ENCODE measurements at places on chromosomes 11 and 22.

DNA sequence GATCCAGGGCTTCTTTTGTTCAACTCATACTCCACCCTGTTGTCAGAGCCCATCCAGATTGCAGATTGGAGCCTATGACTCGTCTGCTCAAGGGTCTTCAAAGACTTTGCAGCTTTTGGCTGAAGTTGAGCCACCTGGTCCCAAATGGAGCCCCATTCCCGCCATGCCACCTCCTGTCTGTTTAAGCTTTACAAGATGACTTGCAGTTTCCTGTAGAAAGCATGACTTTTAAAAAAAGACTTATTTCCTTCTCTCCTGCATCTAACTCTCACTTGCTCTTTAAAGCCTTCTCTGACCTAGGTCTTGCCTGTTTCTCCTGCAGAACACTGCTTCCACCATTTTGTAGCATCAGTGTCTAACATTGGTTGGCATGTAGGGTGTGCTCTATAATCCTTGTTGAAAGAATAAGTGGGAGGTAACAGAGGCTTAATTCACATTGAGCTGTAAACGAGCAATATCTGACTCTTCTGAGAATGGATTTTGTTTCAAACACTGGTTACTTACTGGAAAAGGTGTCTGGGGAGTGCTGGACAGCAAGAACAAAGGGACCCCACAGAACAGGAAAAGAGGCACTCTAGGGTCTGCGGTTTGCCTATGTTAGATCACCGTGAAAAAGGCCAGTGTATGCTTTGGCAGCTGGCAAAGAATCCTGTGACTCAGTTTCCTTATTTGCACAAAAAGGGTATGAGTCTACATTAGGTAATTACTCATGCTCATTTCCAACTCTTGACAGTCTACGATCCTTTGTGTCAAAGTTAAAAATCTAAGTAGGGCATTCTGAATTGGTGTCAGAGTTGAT lies 30.3 kb downstream of the NF2 start:
- DNase-seq = no peak

GRCh38 chr22:26348810-26349526 lies 80.1 kb upstream of the ASPHD2 start:
- DNase-seq = no peak

DNA sequence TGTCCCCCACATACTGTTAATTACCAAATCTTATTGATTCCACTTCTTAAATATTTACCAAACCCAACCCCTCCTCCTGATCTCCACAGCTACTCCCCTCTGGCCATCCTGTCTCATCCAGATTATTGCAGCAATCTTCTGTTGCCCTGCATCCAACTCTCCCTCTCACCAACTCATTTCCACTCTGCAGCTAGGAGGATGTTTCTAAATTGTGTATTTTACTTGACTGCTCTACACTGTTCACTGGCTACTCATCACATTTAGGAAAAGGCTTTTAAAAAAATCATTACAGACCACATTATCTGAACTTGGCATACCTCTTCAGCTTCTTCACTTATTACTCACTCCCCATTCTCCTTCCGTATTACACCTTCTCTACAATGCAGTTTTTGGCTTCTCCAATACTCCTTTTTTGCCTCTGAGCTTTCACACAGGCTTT lies 117.9 kb downstream of the ATG16L2 start:
- DNase-seq = no peak

DNA sequence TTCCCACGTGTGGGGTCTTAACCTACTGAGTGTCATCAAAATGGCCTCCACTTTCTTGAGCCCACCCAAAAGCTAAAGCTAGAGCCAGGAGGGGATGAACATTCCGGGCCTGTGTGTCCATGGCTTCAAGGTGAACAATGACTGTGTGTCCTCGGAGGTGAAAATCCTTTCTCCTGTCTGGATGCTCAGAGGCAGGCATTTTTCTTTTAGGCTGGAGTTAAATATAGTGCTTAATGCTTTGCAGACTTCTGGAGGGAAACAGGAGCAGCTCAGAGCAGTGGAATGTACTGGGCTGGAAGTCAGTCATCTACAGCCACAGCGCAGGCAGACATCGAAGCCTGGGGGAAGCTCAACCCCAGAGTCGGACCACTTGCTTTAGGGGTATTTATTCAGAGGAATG lies 68.6 kb upstream of the TMEM45B start:
- no peak for DNase-seq

DNA sequence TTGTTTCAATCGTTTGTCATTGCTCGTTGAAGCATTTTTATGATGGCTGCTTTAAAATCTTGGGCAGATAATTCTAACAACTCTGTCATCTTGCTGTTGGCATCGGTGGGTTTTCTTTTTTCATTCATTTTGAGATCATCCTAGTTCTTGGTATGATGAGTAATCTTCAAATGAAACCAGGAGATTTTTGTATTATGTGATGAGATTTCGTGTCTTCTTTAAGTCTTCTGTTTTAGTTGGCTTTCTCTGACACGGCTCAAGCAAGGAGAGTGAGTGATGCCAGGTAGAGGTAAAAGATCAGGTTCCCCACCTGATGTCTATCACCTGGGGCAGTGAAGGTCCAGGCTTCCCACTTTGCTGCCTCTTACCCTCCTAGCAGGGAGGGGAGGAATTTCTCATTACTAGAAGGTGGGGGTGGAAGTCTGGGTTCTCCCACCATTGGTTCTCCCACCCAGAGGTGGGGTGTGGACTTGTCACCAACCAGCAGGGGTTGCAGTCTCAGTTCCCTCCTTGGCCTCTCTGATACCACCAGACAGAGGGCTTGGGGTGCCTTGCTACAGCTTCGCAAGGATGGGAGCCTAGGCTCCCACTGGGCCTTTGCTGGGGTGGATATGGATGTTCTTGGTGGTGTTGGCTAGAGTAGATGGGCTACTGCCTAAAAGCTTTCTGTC lies 12.9 kb downstream of the CDC45 start:
- no peak for DNase-seq

GRCh38 chr22:49826603-49827270 lies 936 bp downstream of the BRD1 start:
- no peak for DNase-seq

GRCh38 chr11:30911247-30911646 lies 325.1 kb upstream of the MPPED2 start:
- DNase-seq = no peak

DNA sequence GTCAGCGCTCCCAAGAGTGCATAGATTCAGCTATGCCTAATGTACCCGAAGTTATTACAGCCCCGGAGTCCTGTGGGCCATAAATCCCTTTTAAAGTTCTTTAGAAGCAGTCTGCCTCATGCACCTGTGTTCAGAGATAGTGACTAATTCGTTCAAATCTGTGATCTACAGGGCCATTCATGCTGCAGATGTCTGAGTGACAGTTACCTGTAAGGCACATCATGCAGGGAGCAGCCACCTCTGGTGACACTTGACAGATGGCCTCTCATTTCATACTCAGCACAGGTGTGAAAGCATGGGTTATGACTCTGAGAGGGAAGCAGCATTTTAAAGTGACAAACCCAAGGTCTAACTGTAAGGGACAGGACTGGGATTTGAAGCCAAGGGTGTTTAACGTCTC lies 2.4 kb upstream of the E2F8 start:
- DNase-seq = no peak

- no peak for DNase-seq
Observed at GRCh38 chr22:47943729-47944700, 1181.6 kb downstream of the TBC1D22A start.

- no peak for DNase-seq
Observed at GRCh38 chr11:75773595-75774353, 5.2 kb downstream of the DGAT2 start.

DNA sequence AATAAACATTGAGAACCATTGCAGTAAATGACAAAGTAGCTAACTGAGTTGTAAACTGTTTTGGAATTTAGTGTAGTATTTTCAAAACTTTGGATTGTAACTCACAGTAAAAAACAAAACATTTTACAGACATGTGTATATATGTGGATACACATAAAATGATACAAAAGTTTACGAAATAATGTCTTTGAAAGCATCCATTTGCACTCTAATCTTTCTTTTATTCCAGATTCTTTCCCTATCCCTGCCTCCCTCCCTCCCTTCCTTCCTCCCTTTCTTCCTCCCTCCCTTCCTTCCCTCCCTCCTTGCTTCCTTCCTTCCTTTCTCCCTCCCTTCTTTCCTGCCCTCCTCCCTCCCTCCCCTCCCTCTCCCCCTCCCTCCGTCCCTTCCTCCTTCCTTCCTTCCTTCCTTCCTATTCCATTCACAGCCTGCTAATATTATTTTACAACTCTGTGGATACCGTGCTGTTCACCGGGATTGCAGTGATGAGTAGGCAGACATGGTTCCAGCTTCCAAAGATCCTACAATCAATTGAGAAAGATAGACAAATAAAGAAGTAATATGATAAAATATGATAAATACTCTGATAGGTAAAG lies 3.5 kb downstream of the RRM1 start:
- no peak for DNase-seq

GRCh38 chr11:74471668-74472429 lies 4.5 kb upstream of the KCNE3 start:
- peak; percentile 7 for DNase-seq

DNA sequence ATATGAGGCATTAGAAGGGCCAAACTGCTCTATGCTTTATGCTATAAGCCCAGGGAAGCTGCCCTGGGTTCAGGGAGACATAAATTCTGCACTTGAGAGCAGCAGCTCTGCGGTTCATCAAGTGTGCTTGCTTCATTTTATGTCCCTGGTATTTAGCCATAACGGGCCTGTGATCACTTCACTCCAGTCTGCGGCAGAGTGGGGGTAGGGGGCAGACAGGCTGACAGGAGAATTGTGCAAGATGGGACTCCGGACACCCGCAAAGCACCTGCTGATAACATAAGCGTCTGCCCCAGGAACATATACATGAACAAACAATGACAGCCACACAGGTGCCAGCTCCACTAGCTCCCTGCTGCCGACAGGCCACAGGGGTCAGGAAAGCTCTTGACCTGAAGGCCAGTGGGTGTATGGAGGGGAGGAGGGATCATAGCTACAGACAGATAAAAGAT lies 56.1 kb downstream of the SMCO4 start:
- no peak for DNase-seq

DNA sequence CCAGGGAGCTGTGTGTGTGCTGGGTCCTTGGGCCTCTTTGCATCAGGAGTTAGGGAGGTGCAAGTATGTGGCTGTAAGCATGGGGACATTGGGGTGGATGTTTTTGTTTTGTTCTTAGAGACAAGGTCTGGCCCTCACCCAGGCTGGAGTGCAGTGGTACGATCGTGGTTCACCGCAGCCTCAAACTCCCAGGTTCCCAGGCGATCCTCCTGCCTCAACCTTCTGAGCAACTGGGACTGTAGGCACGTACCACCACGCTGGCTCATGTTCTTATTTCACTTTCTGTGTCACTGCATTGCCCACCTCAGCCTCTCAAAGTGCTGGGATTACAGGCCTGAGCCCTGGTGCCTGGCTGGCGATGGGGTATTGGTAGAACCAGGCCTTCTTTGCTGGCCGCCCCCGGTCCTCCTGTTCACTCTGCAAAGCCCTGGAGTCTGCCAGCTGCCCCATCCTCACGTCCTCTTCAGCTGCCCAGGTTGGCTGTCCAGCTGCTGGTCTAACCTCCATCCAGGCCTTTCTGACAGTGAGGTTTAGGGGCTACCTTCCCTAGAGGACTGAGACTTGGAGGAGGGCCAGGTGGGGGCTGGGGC lies 851 bp upstream of the GRAMD4 start:
- DNase-seq = no peak

DNA sequence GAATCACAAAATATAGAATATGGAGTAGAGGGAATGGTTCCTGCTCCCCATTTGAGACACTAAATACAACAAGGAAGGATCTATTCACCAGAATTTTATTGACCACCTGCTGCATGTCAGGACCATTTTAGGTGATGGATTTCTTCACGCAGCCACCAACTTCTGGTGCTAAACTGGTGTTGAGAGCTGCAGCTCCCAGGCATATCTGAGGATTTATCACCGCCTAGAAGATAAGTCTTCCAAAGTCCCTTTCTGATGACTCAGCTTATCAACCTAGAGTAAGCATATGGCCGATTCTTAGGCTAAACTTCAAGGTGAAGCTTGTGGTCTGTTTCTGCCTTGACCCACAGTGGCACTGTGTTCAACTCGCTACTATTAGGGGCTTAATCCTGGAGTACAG lies 6.7 kb downstream of the DDI1 start:
- no peak for DNase-seq

DNA sequence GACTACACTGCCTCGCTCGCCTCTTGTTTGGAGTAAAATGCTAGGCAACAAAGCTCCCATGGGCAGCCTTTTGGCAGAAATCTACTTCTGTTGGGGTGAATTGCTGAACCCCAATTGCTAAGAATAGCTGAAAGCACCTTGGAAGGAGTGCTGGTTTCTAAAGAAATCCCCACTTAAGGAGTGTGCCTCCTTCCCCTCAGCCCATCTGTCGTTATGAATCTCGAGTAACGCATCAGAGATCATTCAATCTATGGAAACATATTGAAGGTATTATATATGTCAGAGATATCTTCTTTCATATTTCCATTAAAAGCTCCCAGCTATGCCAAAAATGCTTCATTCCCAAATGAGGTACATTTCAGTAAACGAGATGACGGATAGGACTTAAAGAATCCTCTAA lies 229.6 kb upstream of the BLID start:
- no peak for DNase-seq

DNA sequence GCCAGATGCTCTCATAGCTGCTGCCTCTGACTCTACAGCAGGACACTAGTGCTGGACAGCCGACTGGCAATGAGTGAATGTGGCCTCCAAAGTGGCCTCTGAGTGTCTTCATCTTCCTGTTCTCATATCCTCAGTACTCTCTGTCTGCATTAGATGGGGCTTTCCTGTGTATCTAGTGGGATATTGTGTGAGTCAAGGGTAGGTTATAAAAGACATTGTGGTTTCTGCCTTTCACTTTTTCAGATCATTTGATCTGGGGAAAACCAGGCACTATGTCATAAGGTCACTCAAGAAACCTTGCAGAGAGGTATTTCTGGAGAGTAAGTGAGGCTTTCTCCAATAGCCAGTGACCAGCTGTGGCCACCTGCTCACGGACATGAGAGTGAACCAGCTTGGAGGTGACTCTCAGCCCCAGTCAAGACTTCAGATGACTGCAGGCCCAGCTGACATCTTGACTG lies 333.6 kb upstream of the NCAM1 start:
- peak; percentile 22 for DNase-seq

DNA sequence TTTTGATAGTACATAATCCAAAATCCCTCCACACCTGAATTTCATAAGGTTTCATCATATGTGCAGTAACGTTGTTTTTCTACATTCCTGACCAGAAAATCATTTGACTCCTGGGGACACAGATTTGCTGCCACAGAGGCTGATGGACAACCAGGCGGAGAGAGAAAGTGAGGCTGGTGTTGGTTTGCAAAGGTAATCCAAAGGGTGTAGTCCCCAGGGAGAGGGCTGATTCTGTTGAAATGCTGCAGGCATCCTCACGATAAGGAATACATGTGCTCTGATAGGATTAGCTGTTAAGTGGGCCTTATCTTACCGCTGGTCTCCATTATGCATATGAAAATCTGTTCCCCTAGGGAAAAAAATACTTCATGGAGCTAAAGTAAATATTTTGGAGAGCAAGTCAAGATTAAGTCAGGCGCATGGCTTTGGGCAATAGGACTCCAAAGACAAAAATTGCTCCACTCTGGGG lies 8.1 kb downstream of the APOL6 start:
- no peak for DNase-seq

- no peak for DNase-seq
Observed at GRCh38 chr22:43753688-43754087, 58.4 kb downstream of the EFCAB6 start.

GRCh38 chr22:43434928-43435311 lies 23.1 kb downstream of the MPPED1 start:
- no peak for DNase-seq

GRCh38 chr11:111417011-111417765 lies 38.1 kb upstream of the POU2AF1 start:
- no peak for DNase-seq

GRCh38 chr22:39348909-39349505 lies 784 bp upstream of the SYNGR1 start:
- DNase-seq = no peak

GRCh38 chr22:36900225-36900624 lies 13.2 kb upstream of the CSF2RB start:
- DNase-seq = no peak
